ENCODE measurements at places on chromosomes 4 and X.

GRCh38 chr4:55075376-55075775, 50.0 kb downstream of the KDR start:
- DNase-seq: no peak

GRCh38 chrX:78316265-78316664, 11.1 kb downstream of the CYSLTR1 start:
- DNase-seq: no peak

GRCh38 chr4:185573651-185574199, 38.4 kb upstream of the PDLIM3 start:
- DNase-seq: no peak

GRCh38 chr4:179344861-179345260, 1902.6 kb upstream of the AGA start:
- no peak for DNase-seq

DNA sequence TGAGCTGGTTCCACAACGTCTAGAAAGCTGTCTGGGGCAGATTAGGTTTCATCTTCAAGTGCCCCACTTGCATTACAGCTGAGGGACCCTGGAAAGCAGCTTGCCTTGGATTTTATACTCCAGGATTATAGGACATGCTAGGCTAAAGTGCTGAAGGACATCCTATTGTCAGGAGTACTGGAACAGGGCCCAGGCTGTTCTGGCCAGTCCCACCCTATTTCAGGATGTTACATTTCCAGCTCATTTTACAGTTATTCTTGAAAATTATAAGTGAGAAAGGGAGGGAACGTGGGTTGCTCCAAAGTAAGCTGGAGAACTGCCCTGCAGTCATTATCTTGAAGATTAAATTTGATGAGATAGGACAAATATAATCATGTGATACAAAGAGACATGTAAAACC, 71.0 kb upstream of the UGT8 start:
- no peak for DNase-seq

DNA sequence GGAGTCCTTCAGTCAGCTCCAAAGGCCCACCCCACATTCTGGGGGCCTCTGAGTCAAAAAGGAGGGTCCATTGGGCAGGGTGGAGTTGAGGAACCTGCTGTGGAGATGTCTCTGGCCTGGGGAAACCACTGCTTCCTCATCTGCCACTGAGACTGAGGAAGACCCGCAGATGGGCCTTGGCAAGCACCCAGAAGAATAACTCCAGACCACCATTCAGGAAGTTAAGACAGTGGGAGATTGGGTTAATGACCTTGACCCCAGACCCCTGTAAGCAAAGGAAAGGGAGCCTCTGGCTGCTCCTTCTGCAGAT, 8.1 kb upstream of the HSD17B10 start:
- DNase-seq: no peak

DNA sequence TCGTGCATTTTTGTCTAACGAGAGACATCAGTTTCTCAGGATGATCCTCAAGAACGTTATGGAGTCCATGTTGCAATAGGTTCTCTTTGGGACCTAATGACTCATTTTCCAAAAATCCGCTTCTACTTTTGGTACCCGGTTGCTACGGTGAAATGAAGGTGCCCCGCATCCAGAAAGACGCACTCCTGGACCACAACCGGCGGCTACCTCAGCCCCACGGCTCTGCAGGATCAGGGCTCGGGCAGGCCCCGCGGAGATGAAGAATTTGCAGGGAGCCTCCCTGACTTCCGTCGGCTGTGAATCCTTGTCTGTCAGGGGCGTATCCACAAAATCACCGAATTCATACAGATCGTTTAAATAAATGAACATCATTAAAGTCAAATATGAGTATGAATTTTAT, 15.6 kb downstream of the GTPBP6 start:
- DNase-seq: peak; percentile 14

GRCh38 chr4:181018913-181019312, 1224.3 kb upstream of the TENM3 start:
- no peak for DNase-seq

- peak; percentile 95 for DNase-seq
Measured at GRCh38 chr4:54064317-54065111, at the start of gene CHIC2. TSS of gene CHIC2 (minus strand) at chr4:54064605. CDS start at chr4:54064300, 305 bp downstream.

- no peak for DNase-seq
Measured at GRCh38 chrX:3962511-3963311, 249.3 kb upstream of the PRKX start.

GRCh38 chr4:82620126-82620735, 58.4 kb upstream of the TMEM150C start:
- no peak for DNase-seq

- no peak for DNase-seq
Measured at GRCh38 chr4:123305736-123306135, 90.9 kb upstream of the SPRY1 start.

DNA sequence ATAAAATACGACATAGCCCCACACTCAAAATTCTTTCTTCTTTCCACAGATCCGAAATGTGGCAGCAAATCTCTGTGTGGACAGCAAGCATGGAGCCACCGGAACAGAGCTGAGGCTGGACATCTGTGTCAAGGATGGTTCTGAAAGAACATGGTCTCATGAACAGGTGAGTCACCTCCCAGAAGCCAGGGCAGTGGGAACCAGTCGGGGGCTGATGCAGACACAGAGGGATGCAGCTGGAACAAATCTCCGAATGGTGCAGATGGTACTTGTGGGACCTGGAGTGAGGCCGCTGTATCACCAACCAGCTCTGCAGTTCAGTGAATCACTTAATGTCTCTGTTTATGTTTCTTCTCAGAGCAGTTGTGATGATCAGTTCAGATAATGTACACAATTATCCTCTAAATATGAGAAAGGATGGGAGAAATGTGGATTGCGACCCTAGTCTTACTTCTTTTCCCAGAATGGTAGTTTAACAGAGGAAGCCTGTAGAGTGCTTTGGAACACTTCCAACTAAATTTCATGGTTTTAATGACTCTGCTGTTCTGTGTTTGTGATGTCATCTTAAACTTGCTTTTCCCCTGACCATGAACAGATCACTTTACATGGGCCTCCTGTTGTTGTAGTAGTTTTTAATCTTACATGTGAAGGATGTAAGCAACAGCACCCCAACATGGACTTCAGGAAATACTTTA, 159.3 kb upstream of the GALNT7 start:
- no peak for DNase-seq

GRCh38 chrX:1224954-1225353, 12.5 kb upstream of the CRLF2 start:
- DNase-seq: no peak

- DNase-seq: no peak
Measured at GRCh38 chr4:150345207-150345744, 236.7 kb upstream of the MAB21L2 start.

- DNase-seq: no peak
Measured at GRCh38 chrX:32010948-32011347, 939.1 kb upstream of the FTHL17 start.

- no peak for DNase-seq
Measured at GRCh38 chrX:38081909-38082308, 75.6 kb downstream of the SYTL5 start.

GRCh38 chr4:151584101-151584500, 175.1 kb downstream of the FHIP1A start:
- DNase-seq: no peak

DNA sequence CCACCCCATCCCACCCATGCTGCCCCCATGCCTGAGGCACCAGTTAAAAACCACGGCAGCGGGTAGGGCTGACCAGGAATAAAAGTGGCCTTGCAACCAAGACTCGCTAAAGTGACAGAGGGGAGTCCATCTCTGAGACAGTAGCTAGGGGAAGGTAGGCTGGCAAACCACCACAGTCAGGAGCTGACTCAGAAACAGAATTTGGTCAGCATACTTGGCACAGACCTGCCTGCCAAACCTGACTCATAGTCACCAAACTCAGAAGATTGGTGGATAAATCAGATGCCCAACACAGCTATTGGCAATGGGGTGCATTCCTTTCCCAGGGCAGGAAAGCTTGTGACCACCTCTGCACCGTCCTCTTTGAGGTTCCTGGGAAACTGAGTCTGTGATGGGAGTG, 193.8 kb downstream of the BCOR start:
- no peak for DNase-seq

- DNase-seq: no peak
Measured at GRCh38 chr4:22339491-22339890, 176.4 kb downstream of the ADGRA3 start.

DNA sequence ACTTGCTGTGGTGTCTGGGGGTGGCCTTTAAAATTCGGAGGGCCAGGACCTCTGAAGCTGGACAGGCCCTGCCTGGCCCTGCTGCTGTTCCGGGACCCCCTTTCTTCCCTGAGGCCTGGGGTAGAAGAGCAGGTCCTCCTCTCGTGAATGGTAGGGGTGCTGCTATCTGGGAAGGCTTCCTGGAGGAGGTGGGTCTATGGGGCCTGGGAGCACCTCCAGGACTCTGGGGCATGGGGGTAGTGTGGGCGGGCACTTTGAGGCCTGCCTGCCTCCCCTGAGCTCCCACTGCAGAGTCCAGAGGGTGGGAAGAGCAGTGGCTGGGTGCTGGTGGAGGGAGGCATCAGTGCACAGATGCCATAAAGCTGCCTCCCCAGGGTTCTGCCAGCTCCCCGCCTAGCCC, 4.9 kb upstream of the MXD4 start:
- no peak for DNase-seq

DNA sequence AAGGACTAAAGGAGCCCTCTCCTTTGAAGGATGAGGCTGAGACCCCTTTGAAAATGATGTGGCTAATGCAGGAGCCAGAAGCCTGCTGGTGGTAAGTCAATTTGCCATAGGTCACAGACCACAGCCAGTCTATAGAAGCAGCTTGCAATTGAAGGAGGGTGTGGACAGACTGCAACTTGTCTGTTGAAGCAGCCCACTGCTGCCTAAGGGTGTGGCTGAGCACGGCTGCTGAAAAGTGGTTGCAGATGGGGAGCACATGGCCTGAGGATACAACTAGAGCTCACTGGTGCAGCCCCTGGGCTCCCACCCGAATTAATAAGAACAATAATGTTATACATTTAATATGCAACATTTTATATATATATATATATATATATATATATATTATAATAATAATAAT, 11.4 kb upstream of the EXOC1L start:
- DNase-seq: no peak

GRCh38 chrX:100647095-100647494, 3.1 kb downstream of the SRPX2 start:
- DNase-seq: no peak

GRCh38 chr4:170674176-170674575, 584.4 kb upstream of the AADAT start:
- no peak for DNase-seq

DNA sequence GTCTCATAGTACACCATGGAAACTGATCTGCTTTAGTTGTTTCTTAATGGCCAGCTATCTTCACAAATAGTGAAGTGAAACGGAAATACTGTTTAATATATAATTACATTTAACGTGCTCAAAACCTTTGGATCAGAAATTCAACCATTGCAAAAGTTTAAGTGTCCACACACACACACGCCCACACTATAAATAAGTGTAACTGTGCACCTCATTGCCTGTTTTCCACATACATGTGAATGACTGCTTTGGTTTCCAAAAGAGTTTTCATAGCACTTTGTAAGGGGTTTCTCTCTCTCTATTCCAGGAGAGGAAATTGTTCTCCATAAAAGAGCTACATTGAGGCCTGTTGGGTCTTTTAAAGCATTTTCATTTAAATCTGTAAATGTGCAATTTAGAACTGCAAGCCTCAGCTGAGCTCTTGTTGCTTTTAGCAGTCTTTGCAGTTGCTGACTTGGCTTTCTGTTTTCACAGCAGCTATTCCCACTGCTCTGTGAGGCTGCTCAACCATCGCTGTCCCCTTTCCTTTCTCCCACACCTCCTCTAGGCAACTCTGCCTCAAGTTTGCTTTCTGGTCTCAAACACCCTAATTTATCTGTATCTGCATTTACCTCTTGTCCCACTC, 94.5 kb downstream of the RAPGEF2 start:
- DNase-seq: no peak

DNA sequence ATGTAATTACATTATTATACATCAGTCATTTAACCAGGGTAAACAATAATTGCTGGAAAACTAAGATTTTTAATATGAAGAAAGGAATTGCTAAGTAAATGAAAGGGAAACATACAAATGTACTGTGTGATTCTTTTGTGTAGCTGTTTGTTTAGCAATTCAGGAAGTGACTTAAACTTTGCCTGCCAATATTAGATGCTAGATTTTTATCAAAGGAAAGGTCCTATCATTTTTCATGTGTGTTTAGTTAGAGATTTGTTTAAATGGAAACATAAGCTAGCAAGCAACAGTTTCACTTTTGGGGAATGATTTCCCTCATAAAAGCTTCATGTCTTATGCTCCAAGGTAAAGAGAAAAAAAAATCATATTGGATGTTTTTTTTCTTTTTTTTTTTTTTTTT, 95.1 kb upstream of the LIMCH1 start:
- DNase-seq: no peak

DNA sequence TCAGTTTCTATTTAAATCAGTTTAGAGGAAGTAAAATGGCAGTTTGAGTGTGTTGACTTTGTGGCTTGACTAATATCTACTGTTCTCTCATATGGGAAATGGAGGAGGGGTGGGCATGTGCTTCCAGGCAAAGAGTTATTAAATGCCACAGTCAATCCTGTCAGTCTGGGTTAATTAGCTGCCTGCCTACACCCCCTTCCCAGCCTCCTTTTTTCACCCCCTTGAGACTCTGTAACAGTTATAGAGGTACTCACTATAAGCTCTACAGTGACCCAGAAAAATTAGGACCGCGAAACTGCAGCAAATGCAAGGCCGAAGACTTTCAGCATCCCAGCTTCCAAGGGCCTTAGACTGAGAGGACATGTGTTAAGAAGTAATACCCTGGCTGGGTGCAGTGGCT, 165.2 kb downstream of the CORIN start:
- no peak for DNase-seq

- DNase-seq: no peak
Measured at GRCh38 chr4:186760576-186760975, 36.9 kb upstream of the FAT1 start.

GRCh38 chr4:9963328-9963727, 58.0 kb downstream of the SLC2A9 start:
- no peak for DNase-seq
